T-cell (primary cell): ENCODE measurements at places on chromosomes 1 and 21.

- DNase-seq, result no peak
Observed at GRCh38 chr1:7912743-7913557, 27.7 kb downstream of the TNFRSF9 start.

DNA sequence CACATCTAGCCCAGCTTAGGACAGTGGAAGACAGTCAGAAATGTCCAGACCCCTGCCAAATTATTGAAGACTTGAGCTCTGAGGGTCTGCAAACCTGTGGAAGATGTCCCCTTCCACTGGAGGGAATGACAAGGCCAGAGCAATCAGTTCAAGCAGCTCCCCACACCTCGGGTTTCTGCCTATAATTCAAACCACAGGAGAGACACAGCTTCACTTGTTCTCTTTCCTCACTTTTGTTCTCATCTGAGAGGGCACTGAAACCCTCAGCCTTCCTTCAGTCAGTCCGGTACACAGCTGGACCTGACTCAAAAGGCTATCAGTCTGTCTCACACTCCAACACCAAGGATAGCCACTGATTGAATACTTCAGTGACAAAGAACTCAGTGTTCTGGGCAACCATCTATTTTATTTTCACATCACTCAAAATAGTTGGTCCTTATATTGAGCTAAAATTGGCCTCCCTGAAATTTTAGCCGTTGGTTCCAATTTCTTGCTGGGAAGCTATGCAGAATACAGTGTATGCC is 70.1 kb downstream of the TENT5C start:
- no peak for DNase-seq

- no peak for DNase-seq
Observed at GRCh38 chr1:170929835-170930554, 5.3 kb upstream of the MROH9 start.

- no peak for DNase-seq
Observed at GRCh38 chr1:97245682-97246081, 524.1 kb downstream of the PTBP2 start.

GRCh38 chr1:199010492-199010891 is 371.7 kb downstream of the PTPRC start:
- DNase-seq, result no peak

GRCh38 chr1:4027492-4028138 is 127.5 kb upstream of the C1orf174 start:
- peak; percentile 14 for DNase-seq

GRCh38 chr21:43702785-43703034 is 16.2 kb upstream of the PDXK start:
- no peak for DNase-seq

GRCh38 chr1:170483051-170483450 is 48.9 kb upstream of the GORAB start:
- no peak for DNase-seq

- DNase-seq, result no peak
Observed at GRCh38 chr1:46134660-46135331, 2.4 kb upstream of the PIK3R3 start.

- no peak for DNase-seq
Observed at GRCh38 chr21:34576041-34576511, 38.8 kb downstream of the RCAN1 start.

DNA sequence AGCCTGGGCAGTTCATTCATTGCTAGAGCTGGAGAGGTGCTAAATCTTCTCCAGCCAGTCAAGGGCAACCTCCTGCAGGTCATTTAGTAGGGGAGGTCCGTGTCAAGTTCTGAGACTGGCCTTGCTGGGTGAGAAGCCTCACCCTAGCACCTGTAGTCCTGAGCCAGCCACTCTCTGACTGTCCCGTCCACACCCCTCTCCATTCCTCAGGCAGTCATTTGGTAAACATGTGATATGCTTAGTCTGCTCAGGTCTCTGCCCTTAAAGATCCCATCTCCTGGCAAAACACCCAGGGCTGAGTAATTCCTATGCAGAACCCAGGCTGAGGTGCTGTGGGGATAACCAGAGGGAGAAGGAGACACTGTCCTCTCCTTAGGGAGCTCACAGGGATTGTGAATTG is 13.7 kb upstream of the IGFN1 start:
- no peak for DNase-seq

- no peak for DNase-seq
Observed at GRCh38 chr1:29966526-29967045, 730.3 kb downstream of the PTPRU start.

- DNase-seq, result no peak
Observed at GRCh38 chr1:100700586-100700985, 19.0 kb upstream of the VCAM1 start.

DNA sequence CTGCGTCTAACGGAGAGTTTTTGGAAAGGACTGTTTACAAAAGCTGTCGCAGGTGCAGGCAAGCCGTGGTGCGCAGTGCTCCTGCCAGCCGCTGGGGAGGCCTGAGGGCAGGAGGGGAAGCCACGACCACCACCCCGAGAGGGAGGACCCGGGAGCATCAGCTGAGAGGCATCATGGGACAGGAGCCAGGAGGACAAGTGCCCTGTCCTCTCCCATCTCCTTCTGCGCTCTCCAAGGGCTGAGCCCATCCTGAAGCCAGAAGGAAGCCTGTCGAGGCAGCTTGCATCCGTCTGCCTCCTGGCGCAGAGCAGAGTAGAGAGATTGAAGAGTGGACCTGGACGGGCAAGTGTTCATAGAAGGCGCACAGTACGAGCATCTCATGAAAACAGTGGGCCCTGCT is 310.9 kb downstream of the KIF26B start:
- DNase-seq, result no peak

- DNase-seq, result no peak
Observed at GRCh38 chr1:172824209-172824608, 165.3 kb downstream of the FASLG start.

GRCh38 chr1:44071461-44071860 is 40.2 kb upstream of the SLC6A9 start:
- DNase-seq, result no peak

- DNase-seq, result no peak
Observed at GRCh38 chr1:18870957-18871356, 11.5 kb upstream of the TAS1R2 start.

- no peak for DNase-seq
Observed at GRCh38 chr21:36992671-36993070, 13.8 kb upstream of the RIPPLY3 start.

- no peak for DNase-seq
Observed at GRCh38 chr1:242427519-242427918, 97.0 kb downstream of the PLD5 start.

DNA sequence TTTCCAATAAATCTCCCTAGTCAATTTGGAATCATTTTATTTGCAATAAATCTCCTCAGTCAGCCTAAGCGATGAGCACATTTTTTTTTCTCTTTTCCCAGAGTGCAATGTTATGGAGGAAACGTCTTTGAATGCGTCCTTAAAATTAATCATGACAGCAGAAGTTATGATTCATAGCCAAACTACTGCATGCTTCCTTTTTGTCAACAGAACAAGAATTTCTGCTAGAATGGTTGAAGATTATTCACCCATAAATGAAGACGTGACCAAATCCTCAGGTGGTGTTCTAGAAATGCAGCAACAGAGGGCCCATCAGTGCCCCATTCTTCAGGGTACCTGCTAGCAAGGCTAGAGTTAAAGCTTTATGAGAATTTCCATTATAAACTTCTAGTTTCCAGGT is 407.9 kb upstream of the PKN2 start:
- no peak for DNase-seq

GRCh38 chr1:87436534-87436933 is 107.9 kb downstream of the LMO4 start:
- no peak for DNase-seq

DNA sequence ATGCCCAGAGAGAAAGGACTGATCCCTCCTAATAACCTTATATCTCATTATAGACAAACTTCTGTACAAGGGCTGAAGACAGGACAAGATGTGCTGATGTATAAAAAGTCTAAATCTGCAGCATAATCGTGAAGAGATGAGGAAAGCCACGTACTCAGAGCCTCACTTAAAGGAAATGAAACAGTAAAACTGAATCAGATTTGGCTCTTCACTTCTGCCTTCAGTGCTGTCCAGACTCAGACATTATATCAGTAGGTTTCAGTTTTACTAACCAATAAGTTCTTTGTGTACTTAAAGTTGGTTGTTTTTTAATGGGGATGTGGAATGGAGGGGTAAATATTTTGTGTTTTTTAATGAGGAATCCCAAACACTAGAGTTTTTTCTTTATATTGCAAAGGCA is 45.3 kb upstream of the RGS1 start:
- no peak for DNase-seq

DNA sequence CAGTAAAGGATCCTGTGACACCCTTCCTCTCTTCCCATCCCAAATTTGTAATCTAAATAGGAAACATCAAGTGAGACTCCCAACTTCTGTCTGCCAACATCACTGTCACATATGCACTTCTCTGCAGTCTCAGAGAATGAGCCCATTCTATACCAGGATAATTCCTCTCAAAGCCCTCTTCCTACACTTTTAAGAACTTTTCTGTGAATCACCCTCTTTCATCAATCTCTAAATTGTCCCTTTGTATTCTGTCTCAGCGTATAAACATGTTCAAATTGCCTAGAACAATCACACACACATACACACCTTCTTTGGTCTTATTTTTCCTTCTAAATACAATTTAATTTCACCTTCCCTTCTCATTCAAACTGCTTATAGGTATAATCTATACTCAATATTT is 111.8 kb downstream of the PTBP2 start:
- no peak for DNase-seq

DNA sequence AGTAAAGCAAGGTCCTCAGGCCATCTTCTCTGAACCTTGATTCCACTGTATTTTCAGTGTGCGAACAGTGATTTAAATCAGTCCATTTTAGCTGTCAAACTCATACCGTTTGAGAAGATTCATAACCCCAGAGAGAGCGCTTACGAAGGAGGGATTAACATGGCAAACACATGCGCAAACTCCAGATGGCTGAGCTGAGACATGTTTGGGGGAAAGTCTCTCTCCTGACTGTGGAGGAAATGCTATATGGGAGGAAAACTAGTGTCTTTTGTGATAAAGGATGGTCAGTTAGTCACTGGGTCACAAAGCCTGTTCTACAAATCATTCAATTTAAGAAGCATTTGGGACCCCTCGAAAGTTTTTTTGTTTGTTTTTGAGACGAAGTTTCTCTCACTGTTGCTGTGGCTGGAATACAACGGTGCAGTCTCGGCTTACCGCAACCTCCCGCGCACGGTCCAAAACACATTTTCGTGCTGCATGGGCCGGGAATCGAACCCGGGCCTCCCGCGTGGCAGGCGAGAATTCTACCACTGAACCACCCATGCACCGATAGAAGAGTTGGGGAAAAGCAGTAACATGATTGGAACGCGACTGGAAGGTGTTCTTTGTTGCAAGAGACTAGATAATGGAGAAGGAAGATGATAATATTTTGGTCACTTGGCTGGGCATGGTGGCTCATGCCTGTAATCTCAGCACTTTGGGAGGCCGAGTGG is 58.4 kb upstream of the CXADR start:
- no peak for DNase-seq

DNA sequence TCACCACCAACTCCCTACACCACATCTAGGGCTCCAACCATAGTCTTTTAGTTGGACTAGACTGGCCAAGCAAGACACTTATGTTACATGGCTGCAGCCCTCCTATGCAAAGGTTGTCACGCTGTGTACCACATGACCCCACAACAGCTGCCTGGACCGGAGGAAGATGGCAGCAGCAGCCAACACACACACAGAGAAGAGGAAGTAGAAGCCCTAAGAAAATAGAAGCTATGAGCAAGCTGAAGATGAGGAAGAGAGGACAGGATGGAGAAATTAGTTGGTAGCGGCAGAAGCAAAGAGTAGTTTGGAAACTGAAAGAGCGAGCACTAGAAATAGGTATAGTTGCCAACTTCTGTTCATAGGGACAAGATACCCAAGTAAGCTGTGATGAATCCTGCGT is 60.8 kb upstream of the RALGPS2 start:
- no peak for DNase-seq

GRCh38 chr1:83776913-83777757 is 221.8 kb downstream of the TTLL7 start:
- no peak for DNase-seq

- no peak for DNase-seq
Observed at GRCh38 chr1:232143315-232143886, 486.5 kb downstream of the SIPA1L2 start.

DNA sequence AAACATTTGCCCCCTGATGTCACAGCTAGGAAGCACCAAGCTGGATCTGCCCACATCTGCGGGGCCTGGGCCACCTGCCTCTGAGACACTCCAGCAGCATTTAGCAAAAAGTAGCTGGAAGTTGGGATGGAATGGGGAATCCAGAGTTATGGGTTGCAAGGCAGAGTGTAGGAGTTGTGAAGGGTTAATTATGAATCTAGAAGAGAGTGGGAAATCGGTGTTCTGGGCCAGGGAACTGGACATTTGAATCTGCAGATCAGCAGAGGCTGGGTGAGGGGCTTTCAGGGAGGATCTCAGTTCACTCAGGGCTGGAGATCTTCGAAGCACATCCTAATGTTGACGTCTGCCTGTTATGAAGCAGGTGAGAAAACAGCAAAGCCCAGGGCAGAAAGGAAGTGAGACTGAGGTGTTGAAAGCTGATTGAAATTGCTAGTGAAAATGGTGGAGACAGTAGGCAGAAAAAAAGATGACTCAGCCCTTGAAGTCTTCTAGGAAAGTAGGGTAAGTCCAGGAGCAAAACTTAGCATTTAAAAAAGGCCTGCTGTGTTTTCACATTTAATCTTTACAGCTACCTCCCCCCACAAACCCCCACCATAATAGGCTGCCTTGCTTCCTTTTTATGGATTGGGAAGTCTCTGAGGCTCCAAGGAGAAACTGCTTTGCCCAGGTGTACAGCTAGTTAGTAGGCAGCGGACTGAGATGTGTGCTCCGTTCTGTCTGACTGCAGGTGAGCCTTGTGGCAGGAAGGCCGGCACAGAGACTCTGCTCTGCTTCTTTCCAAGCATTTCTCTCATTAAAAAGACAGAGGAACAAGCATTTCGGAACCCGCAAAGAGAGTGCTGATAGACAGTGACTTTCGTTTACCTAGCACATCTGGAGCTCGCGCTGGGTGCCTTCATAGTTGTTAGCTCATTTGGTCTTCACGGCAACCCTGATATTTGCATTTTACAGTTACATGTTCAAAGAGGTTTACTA is 7.2 kb downstream of the VANGL1 start:
- no peak for DNase-seq

DNA sequence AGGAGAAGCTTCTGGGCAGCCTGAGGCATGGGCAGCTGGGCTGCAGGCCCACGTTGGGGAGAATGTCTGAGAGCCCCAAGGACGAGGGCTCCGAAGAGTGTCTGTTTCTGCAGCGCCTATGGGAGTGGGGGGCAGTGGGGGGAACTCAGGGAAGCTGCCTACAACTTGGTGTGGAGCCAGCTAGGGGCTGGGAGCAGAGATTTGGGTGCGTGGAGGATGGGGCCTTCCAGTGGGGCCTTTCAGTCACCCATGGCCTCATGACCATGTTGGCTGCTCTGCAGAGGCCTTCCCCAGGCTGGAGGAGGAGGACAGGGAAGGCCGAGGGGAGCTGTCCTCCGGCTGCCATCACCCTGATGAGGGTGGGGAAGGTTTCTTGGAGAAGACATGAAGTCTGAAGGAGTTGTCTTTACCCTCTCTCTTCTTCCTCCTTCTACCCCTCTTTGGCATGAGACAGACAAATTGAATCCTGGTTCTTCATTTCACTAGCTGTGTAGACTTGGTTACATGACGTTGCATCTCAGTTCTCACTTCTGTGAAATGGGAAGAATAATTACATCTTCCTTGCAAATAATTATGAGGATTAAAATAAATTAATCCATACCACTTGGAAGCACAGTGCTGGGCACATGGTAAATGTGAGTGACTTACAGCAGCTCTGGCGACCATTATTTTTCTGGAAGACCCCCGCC is 8.3 kb downstream of the PPFIA4 start:
- no peak for DNase-seq
